ENCODE measurements at places on chromosomes 3 and 15.

- DNase-seq, result no peak
Measured at GRCh38 chr3:46020766-46021510, 6.3 kb downstream of the XCR1 start.

GRCh38 chr15:25972141-25972675, 109.1 kb upstream of the ATP10A start:
- DNase-seq, result no peak

DNA sequence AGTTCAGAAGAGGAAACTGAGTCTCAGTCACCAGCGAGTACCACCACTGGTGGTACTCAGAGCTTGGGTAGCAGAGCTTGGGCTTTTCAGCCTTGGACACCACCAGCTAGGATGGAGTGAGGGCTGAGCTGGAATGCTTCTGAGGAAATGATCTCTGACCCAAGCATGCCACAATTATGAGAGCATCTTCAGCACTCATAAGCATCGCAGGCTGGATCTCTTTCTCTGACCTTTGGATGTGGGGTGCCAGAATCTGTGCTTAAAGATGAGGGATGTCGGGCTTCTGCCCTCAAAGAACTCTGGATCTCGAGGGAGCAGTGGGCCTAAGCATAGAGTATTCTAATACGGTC, 36.4 kb downstream of the ZNF710 start:
- DNase-seq, result no peak

- no peak for DNase-seq
Measured at GRCh38 chr15:31135523-31135922, 34.0 kb upstream of the TRPM1 start.

GRCh38 chr15:31020542-31020941, 29.1 kb upstream of the MTMR10 start:
- no peak for DNase-seq

DNA sequence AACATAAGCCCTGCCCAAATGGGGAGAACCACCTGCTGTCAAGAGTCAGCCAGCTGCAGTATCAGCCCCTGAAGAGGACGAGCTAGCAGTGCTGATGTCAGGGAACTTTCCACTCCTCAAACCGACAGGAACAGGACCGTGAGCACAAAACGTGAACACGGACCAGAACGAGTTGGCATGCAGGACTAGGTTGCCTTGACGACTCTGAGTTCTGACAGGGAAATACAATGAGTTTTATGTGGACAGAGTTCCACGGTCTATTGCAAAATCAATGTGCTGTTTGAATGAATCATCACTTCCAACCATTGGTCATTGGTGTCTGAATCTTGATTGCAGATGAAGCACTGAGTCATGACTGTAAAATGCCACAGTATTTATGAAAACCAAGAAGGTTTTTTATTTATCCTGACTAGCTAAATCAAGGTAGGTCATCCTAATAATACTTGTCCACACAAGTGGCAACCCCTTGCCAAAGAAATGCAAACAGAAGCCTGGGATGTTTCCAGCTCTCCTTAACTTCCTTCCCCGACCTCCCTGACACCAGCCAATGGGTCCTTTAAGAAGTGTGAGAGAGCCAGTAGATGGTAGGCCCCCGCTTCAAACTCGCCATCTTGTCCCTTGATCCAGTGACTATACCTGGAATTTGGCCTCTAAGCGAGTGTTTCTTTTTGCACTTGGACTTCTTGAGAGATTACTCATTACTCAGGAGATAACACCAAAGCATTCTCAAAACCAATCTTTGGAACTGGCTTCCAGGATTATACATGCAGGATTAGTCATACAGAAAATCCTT, 119.6 kb downstream of the ASB7 start:
- DNase-seq, result no peak
